ENCODE measurements at places on chromosomes 13 and 19. TPM values are rescaled to one million over a fixed set of nuclear protein-coding genes. Genes with fewer than 3 reads are reported as not detected.
A peak's percentile ranks its signal among the peaks of the same experiment; 100 is the strongest.

DNA sequence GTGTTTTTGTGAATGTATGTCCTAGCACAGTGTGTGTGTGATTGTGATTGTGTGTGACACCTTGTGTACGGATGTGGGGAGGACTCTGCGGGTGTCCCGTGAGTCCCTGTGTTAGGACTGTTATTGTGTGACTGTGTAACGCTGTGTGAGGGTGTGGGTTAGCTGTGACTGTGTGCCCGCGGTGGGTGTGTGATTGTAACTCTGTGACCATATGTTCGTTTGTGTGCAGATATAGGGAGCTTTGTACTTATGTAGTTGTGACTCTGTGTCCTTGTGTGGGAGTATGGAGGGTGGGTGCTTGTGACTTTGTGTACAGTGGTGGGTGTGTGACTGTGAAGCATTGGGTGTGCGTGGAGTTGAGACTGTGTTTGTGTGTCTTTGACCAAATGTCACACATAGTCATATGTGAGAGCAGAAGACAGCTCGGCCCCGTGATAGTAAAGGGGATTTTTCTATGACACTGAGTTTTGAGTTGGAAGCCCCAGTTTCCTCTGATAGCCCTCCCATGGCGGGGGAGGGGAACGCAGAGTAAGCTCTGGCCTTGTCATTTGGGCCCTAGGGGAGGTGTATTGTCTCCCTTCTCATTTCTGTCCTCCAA is 949 bp upstream of the ZNF260 start:
- no peak for DNase-seq

- DNase-seq: no peak
Measured at GRCh38 chr13:110275931-110276552, 30.9 kb downstream of the COL4A1 start.

DNA sequence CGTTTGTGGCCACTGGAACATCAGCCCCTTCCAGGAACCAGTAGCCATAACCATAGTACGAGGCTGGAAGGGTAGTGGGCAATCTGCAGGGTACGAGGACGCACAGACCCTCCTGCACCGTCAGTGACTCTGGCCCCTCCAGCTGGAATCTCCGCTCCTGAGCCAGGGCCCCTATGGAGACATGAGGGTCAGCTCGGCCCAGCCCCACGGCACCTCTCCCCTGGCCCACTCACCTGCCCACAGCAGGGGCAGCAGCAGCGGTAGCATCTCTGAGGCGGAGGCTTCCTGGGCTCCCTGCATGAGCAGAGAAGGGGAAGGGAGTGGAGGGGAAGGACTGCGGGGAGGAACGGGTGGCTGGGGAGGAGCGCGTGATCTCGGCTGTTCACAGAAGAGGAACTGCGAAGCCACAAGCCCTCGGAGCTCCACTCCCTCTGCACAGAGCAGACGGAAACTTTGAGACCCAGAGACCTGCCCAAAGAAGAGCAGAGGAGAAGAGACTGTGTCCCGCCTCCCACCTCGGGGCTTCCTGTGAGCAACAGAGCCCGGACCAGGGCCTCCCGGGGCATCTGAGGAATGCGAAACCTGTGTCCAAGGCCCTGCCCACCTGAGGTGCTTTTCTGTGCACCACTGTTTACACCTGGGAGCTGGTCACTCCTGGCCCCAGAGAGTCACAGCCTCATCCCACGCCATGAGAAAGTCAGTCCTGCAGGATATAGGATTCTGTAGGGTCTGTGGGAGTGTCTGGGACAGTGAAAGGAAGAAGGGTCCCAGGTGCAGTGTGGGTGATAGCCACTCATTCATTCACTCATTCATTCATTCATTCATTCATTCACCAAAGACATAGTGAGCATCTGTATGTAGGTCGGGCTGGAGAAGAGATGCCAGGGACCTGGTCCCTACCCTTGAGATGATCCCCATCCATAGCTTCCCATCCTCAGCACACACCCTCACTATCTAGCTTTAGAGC is at the start of gene SIGLEC6:
Gene SIGLEC6 (minus strand): TSS at position 322 of the 967 bp plus-strand sequence. CDS start 22 bp downstream, at position 300.
- no peak for DNase-seq

DNA sequence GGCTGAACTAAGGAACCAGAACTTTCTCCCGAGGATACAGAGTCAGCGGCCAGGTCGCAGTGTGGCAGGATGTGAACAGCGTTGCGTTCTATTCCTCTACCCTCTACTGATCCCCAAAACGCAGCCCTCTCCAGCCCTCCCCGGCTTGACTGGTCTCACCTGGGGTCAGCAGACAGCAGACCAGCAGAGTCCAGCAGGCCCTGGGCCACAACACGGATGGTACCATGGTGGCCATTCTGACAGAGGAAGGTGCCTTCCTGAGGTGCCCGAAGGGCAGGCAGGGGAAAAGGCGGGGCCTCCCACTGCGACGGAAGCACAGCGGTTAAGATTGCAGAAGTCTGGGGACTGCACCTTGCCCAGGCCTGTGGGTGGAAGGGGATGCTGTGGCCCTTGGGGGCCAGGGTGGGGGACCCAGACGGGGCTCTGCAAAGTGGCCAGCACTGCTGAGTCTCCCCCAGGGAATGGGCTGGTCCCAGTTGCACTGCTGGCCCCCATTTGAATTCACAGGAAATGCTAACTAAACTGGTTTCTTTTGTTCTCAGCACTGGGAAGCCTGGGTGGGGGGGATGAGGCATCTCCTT is at the start of gene ICAM3:
Gene ICAM3 (minus strand): TSS at position 245 of the 581 bp plus-strand sequence. CDS start 10 bp downstream, at position 235.
- no peak for DNase-seq

DNA sequence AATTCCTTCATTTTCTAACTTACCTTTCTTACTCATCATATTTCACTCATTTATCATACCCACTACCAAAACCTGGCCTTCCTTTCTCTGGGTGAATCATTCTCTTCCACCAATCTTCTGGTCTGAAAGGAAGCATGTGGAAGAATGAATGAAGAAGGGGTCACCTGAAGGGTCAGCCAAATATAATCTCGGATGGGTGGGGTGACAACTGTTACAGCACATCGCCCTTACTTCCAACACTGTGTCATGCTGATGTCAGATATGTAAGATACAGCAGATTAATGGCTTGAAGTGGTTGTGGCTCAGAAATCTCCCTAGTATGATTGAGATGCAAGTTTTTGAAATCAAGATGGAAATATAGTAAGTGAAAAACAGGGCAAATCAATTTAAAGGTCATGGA is 401.7 kb upstream of the HTR2A start:
- peak; percentile 85 for DNase-seq

- DNase-seq: peak; percentile 39
Measured at GRCh38 chr19:13034636-13035035, 39.4 kb downstream of the NFIX start.

- peak; percentile 66 for DNase-seq
Measured at GRCh38 chr19:52722062-52723003, 12.5 kb downstream of the ZNF611 start.

DNA sequence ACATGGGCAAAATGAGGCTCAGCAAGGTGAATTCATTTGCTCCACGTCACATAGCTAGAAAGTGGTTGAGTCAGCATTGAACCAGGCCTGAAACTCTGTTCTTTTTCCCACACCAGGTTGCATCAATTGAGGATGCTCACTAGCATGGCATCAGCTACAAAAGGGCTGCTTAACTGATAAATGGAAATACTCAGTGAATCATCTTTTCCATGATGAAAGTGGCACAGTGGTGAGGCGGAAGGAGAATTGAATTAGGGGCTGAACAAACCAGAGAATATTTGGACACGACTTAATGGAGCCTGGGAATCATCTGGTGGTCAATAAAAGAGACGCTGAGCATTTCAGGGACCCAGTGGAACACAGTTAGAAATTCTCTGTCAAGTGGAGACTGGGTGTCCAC is 320.1 kb upstream of the MAB21L1 start:
- DNase-seq: no peak

DNA sequence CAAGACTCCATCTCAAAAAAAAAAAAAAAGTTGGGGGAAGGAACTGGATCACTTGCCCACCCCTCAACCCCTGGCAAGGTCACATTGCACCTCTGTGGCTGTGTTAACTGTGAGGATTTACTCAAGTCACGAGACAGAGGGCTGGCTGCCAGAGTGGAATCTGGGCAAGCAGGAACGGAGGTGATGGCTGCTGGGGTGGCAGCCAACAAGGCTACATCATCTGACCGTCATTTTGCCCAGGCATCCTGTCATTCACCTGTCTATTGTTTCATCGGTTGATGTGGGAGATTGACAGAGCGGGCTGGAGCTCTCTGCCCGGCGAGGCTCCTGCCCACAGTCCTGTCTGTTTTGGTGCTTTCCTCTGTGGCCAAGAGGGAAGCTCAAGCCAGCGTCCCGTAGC is 75.7 kb downstream of the DPF1 start:
- DNase-seq: no peak

DNA sequence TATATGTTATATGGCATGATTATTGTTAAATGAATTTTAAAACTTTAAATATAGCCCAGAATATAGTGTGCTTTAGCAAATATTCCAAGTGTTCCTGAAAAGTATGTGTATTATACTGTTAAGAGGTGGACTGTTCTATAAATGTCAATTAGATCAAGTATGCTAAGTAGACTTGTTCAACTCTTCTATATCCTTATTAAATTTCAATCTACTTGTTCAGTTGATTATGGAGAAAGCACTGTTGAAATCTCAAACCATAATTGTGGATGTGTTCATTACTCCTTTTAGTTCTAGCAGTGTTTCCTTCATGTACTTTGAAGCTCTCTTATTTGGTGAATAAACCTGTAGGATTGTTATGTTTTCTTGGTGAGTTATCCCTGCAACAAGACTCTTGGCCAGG is 52.5 kb downstream of the SPACA7 start:
- no peak for DNase-seq

- no peak for DNase-seq
Measured at GRCh38 chr13:28564030-28564429, 69.1 kb upstream of the FLT1 start.

GRCh38 chr13:98172590-98173422 is 4.3 kb downstream of the RNF113B start:
- DNase-seq: peak; percentile 41

- DNase-seq: no peak
Measured at GRCh38 chr19:44748426-44749254, at the start of gene BCL3. BCL3 (plus strand) TSS chr19:44748708; CDS start chr19:44748791, 83 bp downstream.

Gene B3GNT3
- total RNA-seq: not detected

Gene ZNF780A
- 10.1 TPM for total RNA-seq

Gene CLEC4M
- not detected for total RNA-seq

Gene PEAK3
- total RNA-seq: not detected

Gene SRRM5
- total RNA-seq: not detected

Gene PSG1
- not detected for total RNA-seq

Gene CRTC1
- 2.4 TPM for total RNA-seq

Gene STOML3
- total RNA-seq: not detected

Data from fibroblast of the aortic adventitia (primary cell).